Activated CD4-positive, alpha-beta memory T cell treated with anti-CD3 and anti-CD28 coated beads, Interleukin-2, amount 10 ng/mL, durations not matched to agents 7 days and 5 days (primary cell): ENCODE measurements at places on chromosomes 2 and 18. TPM values are rescaled to one million over a fixed set of nuclear protein-coding genes. Genes with fewer than 3 reads are reported as not detected.

GAL3ST2 gene
- 0.23 TPM for total RNA-seq

TTR gene
- not detected for total RNA-seq

G6PC2 gene
- total RNA-seq, result not detected

DNA sequence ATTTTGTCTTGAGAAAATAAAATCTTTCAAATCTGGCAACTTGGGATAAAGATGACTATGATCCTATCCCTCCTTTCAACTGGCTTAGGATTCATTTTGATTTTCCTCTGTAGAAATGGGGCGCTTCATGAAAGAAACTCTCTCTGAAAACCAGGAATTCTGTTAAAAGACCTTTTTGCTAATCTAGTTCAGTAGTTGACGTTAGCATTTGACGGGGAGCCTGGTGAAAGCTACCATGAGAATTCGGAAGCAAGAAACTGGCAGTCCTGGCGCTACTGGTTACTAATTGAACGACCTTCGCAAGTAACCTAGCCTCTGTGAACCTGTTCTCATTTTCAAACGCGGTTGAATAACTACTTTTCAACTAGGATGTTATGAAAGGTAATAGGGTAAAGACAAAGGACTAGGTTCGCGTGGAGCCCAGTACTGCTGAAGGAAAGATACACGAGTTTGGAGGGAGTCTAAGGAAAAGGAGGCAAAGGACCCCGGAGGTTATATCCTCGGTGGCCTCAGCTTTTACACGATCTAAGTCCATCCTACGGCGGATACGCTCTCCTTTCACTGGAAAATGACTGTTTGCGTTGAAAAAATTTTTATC lies 604 bp upstream of the STK11IP start:
- no peak for DNase-seq

- no peak for DNase-seq
Observed at GRCh38 chr18:33720133-33720532, 142.1 kb downstream of the ASXL3 start.

DNA sequence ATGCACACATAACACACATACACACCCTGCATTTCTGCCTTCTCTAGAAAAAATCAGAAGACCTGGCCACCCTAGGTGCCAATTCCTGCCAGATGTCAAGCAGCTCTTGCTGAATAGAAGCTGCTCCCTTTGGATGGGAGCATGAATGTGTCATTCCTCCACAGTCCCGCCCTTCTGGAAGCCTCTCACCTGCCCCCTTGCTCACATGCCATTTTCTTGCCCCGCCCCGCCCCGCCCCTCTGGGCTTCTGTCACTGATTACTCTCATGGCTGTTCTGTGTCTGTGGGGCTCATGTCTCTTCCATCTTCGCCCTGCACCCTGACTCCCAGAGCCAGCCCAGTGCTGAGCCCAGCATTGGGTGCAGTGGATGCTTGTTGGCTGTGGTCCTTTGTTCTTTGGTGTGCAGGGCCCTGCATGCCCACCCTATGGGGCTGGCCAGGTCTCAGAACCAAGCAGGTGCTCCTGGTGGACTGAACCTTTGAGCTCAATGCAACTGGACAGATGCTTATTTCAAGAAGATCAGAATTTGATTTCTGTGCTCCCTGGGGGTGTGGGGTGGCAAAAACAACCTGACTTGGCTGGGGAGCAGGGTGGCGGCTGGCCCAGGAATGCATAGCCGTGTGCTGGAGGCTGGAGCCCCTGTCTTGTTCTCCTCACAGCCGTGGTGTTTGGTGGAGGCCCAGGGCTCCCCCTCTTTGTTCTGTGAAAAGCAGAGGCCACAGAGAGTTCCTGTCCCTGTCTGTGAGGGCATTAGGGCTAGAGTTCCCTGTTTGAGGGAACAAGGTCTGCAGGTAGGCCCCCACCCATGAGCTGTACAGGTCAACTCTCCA lies 140.6 kb upstream of the GLI2 start:
- DNase-seq, result no peak

- no peak for DNase-seq
Observed at GRCh38 chr18:686339-687111, 25.9 kb downstream of the ENOSF1 start.

- DNase-seq, result no peak
Observed at GRCh38 chr2:165425556-165425955, 43.9 kb upstream of the CSRNP3 start.

DNA sequence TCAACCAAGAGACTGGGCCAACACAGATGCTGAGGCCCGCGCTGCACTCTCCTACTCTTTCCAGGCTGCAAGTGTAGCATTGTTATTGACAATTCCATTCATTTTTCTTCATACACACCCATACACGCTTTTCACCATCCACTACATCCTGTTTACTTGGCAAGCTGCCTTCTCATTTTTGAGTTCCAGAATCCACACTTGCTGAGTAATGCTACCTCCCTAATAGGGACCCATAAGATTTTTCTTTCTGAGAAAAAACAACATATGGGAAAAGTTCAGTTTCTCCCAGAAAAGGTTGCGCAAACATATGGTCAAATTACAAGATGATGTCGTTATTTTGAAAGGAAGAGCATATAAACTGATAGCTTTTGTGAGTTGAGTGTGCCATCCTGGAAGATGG lies 3.3 kb upstream of the NETO1 start:
- no peak for DNase-seq

DNA sequence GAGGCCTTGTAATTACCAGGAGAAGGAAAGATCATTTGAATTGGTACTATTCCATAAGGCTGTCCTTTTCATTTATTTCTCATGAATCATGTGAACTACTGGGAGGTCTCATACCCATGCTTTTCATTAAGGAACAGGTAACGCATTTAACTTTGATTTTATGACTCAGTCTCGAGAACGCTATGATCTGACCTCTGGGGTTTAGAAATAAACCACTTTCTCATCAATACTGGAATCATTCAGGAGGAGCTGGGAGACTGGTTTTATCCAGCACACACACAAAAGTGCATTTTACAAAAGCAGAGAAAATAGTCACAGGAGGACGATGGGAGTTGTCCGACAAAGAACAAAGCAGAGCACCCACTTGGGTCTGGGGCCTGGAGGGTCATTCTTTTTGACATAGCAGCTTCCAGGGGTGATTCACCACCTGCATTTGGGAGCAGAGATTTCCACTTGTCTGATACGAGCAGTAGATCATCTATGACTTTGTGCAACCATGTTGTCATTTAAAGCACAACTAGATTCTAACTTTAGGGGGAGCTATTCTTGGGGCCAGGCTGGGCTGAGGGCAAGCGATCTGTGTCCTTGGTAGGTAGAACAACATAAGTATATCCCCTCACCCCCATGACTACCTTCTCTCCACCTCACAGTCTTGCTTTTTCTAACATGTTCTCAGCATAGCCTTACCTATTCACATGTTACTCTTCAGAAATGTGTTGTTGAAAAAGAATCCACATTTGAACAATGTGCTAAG lies 95.9 kb upstream of the SCG2 start:
- DNase-seq, result no peak

DNA sequence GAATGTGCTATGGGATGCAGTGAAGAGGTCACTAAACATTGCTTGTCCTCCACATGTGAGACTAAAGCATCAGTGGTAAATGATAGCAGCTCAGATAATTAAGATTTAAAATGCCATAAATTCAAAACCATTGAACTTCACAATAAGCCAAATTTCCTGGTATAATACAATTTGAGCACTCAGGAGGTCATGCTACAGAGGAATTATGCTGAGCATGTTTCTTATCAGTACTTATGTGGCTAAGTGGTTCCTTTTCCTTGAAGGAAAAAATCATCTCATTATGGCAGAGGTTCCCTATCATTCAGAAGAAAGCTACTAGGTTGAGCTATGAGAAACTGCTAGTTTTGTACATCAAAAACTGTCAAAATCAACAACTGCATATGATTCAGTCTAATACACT lies 156.6 kb downstream of the AGPS start:
- DNase-seq, result no peak

DNA sequence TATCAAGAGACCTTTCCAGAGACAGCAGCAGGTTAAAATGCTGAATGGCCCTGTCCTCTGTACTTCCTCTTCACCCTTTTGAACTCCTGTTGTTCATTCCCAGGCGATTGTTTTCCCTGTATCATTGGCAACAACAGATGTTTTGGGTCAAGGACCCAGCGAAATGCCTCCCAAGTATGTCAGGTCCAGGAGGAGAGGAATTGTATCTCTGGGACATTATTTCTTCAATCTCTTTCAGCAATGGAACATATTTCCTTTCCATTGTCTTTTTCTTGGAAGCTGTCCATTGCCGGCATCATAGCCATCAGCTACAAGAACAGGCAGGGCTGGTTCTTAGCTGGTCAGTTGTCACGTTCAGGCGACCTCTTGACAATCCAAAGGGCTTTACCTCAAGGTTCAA lies 76.2 kb downstream of the NRP2 start:
- no peak for DNase-seq

DNA sequence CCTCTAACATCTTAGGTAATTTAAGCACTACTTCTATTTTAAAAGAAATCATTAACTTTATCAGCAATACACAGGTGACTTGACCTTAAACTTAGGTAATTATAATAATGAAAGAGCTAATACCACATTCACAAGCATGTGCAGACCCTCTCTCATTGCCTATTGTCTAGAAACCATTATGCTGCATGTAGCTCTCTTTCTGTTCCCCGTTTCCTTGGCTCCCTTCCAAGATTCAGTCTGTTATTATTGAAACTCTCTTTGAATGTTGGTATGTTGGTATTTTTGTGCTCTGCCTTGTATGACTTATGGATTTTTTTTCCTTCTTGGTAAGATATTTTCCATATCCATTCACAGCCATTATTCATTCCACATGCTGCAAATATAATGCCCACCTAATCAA lies 201.2 kb downstream of the CDCA7 start:
- no peak for DNase-seq
